NCI-H446 treated with DMSO at 0.1 percent for 48 hours (cell line): ENCODE measurements at places on chromosomes 4 and X.

- no peak for DNase-seq
These were observed 26.3 kb upstream of the ARMCX2 start for GRCh38 chrX:101685923-101686322.

DNA sequence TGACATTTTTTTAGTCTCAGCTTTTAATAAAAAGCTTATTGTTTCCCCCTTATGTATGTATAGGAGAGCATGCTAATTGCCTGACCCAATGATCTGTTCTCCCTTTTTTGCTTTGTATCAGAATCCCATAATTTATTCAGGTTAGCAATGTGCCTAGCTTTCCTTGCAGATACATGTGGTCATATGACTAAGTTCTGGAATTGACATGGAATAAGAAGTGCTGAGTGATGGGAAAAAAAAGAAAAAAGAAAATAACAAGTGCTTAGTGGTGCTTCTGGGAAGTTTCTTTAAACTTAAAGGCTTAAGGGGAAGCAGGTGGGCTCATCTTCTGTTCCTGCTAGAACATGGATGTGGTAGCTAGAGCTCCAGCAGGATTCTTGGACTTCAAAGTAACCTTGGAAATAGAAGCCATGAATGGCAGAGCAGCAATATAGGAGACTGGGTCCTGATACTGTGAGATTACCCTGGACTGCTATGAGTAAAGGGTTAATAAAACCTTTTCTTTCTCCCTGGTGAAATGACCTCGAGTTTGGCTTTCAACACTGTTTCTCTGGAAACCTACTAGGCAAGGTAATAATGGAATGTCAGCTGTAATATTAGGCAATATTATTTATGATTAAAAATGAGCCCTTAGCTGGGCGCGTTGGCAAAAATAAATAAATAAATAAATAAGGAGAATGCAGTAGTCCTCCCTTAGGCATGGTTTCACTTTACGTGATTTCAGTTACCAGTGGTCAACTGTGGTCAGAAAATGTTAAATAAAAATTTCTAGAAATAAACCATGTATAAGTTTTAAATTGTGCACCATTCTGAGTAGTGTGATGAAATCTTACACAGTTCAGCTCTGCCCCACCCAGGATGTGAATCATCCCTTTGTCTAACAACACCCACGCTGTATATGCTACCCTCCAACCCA, 16.7 kb upstream of the RBM41 start:
- DNase-seq: no peak

- no peak for DNase-seq
These were observed 54.9 kb downstream of the MAP7D2 start for GRCh38 chrX:20061855-20062254.

- no peak for DNase-seq
These were observed 33.1 kb downstream of the FTHL17 start for GRCh38 chrX:31038575-31039326.

DNA sequence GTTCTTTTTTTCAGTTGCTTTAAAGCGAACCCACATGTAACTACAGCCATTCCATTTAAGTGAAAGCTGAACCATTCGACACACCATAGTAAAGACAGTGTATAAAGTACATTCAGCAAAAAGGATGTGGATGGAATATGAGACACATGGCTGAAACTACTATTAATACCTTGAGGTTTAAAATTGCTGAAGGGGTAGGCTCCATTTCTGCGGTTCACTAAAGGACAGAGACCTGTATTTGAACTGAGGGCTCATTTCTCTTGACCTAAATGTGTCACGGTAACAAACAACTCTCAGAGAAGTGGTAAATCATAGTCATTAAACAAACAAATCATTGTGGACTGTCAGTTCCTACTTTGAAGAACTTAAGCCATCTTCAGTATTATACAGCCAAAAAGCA, 1085.6 kb upstream of the TENM3 start:
- no peak for DNase-seq
